ENCODE measurements at places on chromosomes 16 and 17.

- DNase-seq, result no peak
Observed at GRCh38 chr17:65222214-65222738, 85.1 kb downstream of the RGS9 start.

DNA sequence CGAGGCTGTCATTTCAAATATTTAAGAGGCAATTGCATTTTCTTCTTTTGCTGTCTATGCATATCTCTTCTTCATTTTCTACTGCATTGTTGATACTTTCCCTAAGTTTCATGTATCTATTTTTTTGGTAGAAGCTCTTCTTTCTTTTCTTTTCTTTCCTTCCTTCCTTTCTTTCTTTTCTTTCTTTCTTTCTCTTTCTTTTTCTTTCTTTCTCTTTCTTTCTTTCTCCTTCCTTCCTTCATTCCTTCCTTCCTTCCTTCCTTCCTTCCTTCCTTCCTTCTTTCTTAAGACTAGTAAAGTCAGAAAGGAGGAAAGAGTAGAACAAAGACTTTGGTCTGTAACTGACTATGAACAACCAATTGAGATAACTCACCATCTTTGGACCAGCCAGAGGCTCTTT, 33.9 kb downstream of the MRC2 start:
- no peak for DNase-seq

DNA sequence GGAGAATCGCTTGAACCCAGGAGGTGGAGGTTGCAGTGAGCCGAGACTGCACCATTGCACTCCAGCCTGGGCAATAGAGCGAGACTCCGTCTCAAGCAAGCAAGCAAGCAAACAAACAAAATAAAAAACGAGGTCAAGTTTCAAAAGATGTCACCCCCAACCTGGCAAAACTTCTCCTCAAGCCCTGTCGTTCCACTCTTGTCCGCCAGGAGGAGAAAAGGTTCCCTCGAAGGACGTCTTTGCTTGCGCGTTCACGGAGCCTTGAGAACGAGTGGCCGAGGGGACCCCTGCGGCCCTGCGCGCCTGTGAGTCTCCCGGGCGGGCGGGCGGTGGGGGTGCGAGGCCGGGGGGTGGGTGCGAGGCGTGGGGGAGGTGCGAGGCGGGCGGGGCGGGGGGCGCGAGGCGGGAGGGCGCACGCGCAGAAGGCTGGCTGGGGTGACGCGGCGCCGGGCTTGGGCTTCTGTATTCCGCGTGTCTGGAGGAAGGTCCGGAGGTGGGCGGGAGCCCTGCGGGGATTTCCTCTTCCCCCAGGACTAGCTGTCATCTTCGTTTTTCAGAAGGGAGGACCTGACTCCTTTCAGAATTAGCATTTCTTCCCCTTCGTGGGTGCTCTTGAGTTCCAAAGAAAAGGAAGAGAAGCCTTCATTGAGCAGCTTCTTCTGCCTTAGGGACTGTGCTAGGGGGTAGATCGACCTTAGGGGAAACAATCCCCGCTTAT, 3.7 kb downstream of the SLC52A1 start:
- peak; percentile 77 for DNase-seq

GRCh38 chr17:7095625-7096024, 15.6 kb upstream of the CLEC10A start:
- DNase-seq, result no peak

DNA sequence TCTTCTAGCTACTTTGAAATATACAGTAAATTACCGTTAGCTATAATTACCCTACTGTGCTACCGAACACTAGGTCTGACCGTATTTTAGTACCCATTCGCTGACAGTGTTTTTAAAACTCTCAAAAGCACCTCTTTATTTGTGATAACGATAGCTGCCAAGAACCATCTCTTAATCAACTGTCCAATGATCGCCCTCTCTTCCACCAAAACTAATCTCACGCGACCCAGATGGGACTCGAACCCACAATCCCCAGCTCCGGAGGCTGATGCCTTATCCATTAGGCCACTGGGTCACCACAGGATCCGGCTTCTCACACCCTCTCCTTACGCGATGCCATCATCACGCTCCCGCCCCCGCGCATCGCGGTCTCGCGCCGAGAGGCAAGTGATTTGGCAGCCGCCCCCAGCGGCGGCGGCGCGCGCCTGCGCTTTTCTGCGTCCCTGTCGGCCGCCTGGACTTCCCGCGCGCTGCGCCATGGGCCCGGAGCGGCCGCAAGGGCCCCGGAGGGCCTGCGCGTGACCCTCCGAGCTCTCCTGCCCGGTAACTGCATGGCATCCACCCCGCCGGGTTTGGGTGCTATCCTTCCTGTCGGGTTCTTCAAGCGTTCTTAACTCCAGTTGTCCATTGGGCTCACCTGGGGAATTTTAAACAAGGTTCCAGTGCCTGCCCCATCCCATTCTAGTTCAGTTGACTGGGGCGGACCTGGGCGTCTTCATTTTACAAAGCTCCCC, 15.7 kb upstream of the KPNA2 start:
- DNase-seq, result peak; percentile 97

DNA sequence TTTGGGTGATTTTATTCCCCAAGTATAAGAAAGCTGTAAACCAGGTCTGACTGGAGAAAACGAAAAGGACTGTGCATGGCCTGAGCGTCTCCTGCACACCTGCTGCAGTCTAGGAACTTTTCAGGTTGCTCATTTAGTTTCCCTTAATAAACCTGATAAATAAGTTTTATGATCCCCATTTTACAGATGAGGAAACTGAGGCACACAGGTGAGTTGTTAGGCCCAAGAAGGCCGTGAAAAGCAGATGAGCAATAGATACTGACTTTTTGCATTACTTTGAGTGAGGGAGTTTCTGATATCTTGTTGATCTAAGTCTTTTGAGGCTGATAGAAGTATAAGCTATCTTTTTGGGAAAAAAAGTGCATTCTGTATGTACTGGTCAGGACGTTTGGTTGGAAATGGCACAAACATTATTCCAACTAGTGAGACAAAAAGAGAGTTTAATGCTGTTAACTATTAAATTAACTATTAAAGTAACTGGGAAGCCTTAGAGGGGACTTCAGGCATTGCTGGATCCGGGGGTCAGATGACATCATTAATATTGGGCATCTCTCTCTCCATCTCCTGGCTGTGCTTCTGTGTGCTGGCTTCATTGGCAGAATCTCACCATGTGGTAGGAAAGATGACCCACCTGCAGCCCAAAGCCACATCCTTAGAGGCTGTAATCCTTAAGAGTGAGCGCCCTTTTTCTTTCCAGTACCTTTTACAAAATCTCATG, 163.4 kb downstream of the CMIP start:
- no peak for DNase-seq

DNA sequence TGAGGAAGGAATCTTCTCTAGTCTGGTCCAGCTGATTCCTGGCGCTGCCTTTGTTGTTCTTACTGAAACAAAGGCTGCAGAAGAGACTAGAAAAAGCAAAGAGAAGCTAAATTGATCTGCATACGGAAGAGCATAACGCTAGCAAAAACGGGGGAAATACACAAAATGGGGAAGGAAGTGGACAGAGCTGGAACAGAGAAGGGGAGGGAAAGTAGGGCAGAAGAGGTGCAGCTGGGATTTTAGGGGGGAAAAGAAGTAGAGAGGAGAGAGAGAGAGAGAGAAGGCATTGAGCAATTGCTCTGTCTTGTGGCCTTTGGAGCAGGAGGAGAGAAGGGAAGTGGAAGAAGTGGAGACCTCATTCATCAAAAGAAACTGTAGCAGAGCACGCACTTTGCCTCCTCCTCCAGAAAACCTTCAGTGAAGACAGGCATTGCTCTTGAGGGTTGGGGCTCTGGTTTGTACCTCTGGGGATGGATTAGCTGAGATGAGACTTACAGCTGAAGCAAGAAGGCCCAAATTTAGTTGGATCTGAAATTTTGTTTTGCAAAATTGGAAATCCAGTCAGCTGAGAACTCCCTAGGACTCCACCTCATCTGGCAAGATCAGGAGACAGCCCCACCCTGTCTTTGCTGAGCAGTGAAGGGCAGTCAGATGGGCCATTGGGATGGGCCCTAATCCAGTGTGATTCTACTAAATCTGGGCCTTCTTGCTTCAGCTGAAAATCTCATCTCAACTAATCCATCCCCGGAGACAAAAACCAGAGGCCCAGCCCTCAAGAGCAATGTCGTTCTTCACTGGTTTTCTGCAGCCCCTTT, 55.8 kb downstream of the CDRT4 start:
- DNase-seq, result no peak

GRCh38 chr16:12881182-12881581, 20.2 kb upstream of the SHISA9 start:
- DNase-seq, result no peak

GRCh38 chr17:40542558-40543411, 22.5 kb downstream of the CCR7 start:
- peak; percentile 91 for DNase-seq
